NCI-H1417 treated with DMSO at 0.1 percent for 48 hours (cell line): ENCODE measurements at places on chromosomes 12 and 14.

GRCh38 chr14:81618695-81619094 is 85.0 kb upstream of the SEL1L start:
- DNase-seq: no peak

- no peak for DNase-seq
Observed at GRCh38 chr12:113820842-113821241, 145.3 kb downstream of the RBM19 start.

- no peak for DNase-seq
Observed at GRCh38 chr12:102728506-102729242, 188.4 kb downstream of the PAH start.

DNA sequence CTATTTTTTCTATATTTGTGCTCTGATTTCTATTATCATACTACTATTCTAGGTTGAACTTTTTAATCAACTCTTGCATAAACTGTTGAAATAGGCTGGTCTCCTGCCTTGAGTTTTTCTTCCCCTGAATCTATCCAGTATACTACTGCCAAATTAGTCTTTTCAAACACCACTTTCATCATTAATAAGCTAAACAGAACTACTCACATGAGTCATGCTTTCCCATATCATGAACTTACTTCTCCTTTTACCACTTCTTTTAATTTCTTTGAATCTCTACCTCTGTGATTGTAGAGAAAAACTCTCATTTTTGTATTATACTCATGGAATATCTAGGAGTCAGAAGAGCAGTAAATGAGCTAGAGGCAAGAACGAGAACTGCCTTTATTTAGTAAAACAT is 340.3 kb upstream of the PDE3A start:
- DNase-seq: no peak

GRCh38 chr14:35944847-35945246 is 118.7 kb downstream of the BRMS1L start:
- DNase-seq: no peak

- DNase-seq: peak; percentile 73
Observed at GRCh38 chr12:18250313-18250916, 10.9 kb upstream of the PIK3C2G start.

DNA sequence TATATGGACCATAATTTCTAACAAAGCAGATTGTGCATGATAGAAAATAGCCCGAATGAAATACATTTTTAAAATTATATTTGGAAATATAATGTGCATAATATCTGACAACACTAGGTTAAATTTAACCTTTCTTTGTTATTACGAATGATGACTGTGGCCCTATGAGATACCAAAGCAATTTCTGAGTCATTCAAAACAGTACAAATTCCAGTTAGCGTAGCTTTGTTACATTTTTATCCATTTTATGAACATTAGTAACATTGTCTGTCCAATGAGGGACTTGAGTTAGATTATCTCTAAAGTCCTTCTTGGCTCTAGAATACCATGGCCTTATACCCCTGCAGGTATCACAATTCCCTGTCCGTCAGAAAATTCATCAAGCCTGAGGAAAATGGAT is 39.0 kb upstream of the REP15 start:
- DNase-seq: no peak

- DNase-seq: no peak
Observed at GRCh38 chr12:48422060-48422459, 50.3 kb upstream of the ANP32D start.

GRCh38 chr12:9634177-9634803 is 26.6 kb upstream of the KLRB1 start:
- DNase-seq: no peak

DNA sequence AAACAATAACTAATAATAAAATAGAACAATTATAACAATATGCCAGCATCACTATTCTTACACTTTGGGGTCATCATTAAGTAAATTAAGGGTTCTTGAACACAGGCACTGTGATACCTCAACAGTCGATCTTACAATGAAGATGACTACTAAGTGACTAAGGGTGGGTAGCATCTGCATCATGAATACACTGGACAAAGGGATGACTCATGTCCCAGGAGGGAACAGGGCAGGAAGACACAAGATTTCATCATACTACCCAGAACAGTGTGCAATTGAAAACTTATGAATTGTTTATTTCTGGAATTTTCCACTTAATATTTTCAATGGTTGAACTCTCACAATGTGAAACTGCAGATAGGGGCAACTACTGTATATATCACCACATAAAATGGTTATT is 19.7 kb downstream of the TSPAN19 start:
- DNase-seq: no peak

DNA sequence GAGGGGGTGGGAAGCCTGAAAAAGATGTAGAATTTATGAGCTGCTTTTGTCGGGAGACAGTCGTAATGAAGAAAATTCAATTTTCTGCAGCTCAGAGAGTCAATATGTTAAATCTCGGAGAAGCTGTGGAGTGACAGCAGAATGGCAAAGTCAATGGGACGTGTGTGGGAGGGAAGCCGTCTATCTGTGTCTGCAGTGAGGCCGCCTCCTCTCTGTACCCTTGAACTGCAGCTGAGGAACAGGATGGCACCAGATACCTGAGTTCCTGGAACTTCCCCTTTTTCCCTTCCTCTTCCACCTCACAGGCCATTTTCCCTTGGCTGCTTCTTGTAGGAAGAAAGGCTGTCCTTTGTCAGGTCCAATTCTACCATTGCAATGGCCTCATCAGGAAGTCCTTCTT is 9.3 kb upstream of the CALCOCO1 start:
- no peak for DNase-seq

DNA sequence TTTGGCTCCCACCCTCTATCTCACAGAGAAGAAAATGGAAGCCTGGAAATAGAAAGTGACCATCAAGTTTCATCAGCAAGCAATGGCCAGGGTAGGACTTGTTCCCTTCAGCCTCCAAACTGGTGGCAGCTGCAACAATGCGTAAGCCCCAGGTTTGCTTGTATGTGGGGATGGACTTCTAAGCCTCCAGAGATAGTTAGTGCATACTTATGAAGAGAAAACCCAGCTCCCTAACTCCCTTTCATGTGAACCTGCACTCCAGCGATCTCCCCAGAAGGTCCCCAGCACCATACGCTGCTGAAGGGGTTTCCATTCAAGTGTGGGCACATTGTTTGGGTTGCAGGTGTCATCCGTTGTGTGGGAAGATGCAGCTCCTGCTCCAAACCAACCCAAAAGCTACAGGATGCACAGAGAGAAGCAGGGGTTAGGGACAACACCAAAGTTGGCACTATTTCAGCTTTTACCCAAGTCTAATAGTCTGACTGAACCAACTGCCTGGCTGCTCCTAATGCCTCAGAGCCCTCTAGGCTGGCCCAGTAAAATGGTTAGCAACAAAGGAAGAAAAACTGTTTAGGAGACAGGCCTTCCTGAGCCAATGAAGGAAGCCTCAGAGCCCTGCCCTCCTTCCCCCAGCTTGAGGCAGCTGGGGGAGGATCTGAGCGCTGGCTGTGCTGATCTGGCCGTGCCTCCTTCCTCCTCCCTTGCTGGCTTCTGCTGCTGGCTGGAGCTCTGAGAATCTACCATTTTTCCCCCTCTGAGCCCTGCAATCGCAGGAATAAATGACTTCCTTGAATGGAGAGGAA is 12.3 kb downstream of the ZFP36L1 start:
- no peak for DNase-seq

GRCh38 chr12:24778486-24779304 is 170.2 kb downstream of the BCAT1 start:
- DNase-seq: peak; percentile 10

DNA sequence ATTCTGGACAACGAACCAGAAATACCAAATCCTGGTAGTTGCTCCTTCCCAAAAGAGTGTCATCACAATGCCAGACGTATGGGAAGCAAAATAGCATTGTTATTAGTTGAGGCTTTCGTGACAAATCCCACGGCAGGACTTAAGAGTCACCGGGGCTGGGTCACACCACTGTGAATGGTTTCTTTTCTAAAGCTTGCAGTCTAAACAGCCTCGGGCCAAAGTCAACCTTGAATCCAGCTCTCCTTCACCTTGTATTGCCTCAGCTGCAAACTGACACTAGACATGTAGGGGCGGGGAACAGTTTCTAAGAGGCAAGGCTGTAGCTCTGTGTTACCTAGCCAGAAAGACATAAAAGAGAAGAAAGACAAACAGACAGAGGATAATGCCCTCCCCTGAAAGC is 734.8 kb downstream of the MED13L start:
- DNase-seq: no peak

DNA sequence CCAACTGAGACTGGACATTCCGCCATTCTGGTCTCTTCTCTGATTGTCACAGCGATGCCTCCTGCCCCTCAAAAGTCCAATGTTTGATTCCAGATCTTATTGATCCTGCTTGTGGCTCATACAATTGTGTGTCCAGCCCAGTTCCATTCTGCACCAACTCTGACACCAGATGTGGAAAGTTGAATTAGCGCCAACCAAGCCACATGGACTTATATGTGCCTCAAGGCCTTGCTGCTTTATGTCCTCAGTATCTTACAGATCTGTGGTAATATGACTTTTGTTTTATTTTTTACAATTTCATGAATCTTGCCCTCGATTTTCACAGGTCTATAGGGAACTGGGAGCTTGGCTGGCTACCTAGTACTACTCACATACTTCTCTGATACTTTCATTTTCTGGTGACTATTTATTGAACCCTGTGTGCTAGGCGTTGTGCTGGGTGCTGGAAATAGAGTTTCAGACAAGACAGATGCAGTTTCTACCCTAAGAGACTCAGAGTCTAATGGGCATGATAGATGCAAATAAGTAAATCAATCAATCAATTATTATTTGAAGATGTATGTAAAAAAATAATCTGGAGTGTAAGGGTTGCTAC is 472.0 kb downstream of the TMTC2 start:
- no peak for DNase-seq

DNA sequence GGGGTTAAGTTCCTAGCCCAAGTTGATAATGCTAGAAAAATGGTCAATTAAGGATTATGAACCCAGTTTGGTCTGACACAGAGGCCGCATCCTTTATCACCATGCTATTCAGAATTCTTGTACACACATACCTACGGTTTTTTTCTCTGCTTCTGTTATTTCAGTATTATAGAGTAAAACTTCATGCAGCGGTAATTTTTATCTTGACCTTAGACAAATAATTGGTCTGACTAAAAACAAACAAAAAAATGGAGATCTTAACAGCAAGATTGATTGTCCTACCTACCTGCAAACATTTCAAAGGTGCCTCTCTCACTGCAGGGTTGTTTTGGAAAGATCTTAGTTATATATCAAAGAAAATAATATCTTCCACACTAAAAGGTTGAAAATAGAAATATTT is 201.9 kb upstream of the PRICKLE1 start:
- no peak for DNase-seq

DNA sequence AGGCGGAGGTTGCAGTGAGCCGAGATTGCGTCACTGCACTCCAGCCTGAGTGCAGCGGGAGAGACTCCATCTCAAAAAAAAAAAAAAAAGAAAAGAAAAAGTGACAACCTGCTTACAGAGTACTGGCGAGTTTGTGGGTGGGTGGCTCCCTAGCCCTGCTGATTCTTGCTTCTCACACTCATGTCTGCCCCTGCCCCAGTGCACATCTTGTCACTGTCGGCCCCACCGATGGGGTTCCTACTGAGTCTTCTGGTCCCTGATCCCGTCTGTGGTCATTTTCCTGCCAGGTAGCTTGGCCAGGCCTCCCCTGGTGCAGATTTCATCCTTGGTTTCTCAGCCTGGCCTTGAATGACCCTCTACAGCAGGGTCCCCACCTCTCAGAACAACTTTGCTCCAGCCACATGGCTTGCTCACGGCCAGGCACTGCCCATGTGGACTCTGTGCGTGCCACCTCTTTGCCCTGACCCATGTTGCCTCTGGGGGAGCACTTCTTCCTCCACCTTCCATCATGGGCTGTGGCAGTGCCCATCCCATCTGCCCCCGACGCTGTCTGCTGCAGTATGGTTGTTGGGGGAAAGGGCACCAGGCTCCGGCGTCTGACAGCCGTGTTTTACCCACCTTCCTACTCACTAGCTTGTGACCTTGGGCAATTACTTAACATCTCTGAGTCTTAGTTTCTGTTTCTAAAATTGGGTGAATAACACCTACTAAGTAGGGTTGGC is 2.1 kb upstream of the PTPN6 start:
- no peak for DNase-seq

GRCh38 chr12:94186278-94187241 is 38.2 kb downstream of the PLXNC1 start:
- peak; percentile 61 for DNase-seq

DNA sequence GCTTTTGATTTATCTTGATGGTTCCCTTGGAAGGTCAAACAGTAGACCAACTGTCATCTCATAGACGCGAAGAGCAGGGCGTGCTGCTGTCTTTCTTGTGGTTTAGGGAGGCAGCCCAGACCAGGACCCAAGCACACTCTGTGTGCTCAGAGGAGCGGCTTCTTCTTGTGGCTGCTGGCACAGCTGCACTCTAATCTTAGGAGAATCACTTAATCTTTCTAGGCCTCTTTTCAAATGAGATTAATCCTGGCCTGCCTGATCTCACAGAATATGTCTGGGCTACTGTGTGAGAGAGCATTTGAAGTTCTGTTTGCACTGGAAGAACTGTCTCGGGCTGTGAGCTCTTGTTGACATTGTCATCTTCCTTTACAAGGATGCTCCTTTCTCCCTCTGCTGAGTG is 60.0 kb upstream of the TRAF3 start:
- no peak for DNase-seq

DNA sequence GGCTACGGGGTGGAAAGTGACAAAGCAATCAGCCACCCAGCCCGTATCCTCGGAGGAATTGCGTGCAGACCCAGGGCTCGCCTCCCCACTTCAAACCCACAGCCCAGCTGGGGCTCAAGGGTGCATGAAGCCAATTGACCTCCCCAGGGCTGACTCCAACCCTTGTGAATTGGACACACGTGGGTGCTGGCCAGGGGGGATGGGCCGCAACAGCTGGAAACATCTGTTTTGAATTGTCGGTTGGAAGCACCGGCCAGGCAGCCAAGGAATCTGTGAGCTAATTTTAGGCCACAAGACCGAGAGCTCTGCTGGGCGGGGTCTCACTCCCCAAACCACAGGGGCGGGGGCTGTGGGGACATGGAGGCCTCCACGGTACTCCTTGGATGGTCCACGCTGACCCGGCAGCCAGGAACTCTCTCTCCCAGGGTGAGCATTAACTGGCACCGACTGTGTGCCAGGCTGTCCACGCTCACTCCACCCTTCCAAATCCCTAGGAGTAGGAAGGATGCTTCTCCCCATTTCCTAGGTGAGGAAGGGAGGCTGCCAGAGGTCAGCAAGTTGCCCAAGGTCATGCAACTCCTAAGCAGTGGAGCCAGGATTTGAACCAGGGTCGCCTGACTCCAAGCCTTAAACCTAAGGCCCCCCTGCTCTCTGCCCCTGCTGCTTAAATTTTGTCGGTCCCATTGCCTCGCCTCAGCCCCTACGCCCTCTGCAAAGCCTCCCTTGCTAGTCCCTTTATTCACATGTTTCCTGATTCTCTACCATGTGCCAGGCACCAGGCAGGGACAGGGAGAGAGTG is 11.9 kb upstream of the TMEM119 start:
- no peak for DNase-seq

DNA sequence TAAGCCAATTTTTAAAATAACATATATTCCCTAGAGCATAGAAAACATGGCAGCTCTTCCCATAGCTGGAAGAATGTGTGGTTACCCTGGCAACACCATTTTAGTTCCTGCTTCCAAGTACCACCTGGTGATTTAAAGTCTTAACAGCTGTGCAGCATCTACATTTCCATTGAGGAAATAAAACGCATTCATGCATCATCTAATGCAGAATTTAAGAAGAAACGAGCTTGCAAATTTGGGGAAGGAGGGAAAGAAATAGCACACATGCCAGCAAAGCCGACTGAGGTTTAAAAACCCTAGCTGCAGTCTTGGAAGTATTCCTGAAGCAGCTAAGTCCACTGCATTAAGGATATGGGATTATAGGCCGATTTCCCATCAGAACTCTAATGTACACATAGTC is 22.8 kb upstream of the SLC38A2 start:
- no peak for DNase-seq

- DNase-seq: peak; percentile 47
Observed at GRCh38 chr12:121989276-121990113, 32.2 kb upstream of the BCL7A start.

- DNase-seq: no peak
Observed at GRCh38 chr12:124481772-124482566, 85.4 kb downstream of the NCOR2 start.
